ENCODE measurements at places on chromosomes 16 and 17.

GRCh38 chr17:42132941-42133340 lies 10.3 kb downstream of the HSPB9 start:
- DNase-seq = peak; percentile 61

DNA sequence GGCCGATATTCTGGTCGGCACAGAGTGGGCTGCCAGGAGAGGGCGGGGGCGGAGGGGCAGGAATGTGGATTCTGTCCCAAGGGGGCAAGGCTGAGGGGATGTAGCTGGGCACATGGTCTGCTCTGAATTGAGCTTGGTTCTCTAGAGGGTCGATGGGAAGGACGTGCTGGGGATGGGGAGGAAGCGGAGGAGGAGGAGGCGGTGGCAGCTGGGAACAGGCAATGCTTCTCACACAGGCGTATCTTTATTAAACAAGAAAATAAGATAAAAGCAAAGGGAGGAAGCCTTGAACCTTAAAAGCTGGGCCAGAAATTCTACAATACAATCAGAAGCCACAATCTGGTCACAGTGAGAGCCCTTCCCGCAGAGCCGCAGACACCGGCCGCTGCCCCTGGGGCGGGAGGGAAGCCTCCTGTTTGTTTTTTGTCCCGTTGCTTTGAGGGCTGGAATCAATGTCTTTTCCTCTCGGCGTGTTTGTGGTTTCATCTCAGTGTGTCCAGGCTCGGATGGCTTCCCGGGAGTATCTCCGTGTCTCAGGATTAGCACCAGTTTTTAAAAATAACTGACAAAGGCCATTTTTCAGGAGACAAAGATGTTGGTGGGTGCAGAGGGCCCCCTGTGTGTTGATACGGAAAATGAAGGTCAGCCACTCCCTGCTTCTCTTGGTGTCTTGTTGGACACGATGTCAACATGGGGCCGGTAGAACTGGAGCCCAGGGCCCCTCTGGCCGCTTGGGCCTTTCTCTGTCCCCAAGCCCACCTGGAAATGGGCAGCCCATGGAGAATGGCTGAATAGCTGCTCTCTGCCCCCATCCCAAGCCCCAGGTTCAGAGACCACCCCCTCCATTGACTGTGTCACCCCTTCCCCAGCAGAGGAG lies 12.3 kb upstream of the SLC7A5 start:
- no peak for DNase-seq

- no peak for DNase-seq
Measured at GRCh38 chr17:16407911-16408588, 7.3 kb upstream of the TRPV2 start.

- no peak for DNase-seq
Measured at GRCh38 chr16:30352488-30353401, 2.4 kb downstream of the CD2BP2 start.

DNA sequence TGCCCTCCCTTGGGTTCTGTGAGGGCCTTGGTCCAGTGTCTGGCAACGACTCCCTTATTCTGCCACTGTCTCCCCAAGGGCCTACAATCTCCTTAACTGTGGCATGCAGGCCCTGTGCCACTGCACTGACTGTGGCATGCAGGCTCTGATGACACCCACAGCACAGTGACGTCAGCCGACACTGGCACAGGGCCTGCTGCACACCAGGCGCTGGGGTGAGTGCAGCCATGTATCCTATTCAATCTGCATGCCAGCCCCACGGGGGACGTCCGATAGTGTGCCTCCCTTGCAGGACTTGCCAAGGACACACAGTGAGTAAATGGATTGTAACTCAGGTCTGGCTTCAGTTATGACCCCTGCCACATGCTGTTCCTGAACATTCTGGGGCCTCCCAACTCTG lies 39.8 kb upstream of the RASD1 start:
- DNase-seq = no peak
